Left renal pelvis (tissue), 4 donors: ENCODE measurements at places on chromosomes 6 and 20.

- no peak for DNase-seq
Observed at GRCh38 chr6:136249336-136249735, 775 bp downstream of the MTFR2 start.

GRCh38 chr6:111254004-111254778, 166.9 kb downstream of the SLC16A10 start:
- DNase-seq, result no peak

DNA sequence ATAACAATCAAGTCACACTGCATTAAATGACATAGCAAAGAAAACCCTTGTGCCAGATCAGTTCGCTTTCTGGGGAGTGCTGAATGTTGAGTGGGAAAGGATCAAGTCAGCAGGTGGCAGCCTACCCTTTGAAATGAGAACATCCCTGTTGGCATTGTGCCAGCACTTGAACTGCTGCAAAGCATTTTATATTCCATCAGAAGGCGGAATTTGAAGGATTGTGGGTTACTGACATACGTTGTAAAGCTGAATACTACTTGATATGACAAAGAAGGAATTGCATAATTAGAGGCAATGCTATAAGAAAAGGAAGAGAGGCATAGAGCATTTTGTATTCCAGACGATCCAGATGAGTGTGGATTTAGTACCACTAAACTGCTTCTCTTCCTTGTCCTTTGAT, 26.5 kb downstream of the BCKDHB start:
- peak; percentile 10 for DNase-seq

GRCh38 chr6:45607798-45608197, 230.1 kb upstream of the SUPT3H start:
- no peak for DNase-seq

- no peak for DNase-seq
Observed at GRCh38 chr6:2103765-2104523, 141.5 kb downstream of the GMDS start.

- no peak for DNase-seq
Observed at GRCh38 chr20:59204165-59204894, 40.7 kb downstream of the ZNF831 start.

DNA sequence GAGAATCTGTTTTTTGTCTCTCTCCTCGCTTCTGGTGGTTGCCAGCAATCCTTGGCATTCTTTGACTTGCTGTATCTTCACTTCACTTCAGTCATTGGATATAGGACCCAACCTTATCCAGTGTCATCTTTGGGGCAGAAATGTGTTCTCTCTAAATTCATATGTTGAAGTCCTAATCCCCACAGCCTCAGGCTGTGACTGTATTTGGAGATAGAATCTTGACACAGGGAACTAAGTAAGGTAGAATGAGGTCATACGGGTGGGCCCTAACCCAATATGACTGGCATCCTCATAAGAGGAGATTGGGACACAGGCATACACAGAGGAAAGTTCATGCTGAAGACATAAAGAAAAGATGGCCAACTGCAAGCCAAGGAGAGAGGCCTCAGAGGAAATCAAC, 51.9 kb upstream of the TPD52L1 start:
- DNase-seq, result no peak

- DNase-seq, result no peak
Observed at GRCh38 chr6:76984572-76984971, 478.7 kb downstream of the HTR1B start.
